ENCODE measurements at places on chromosomes 7 and 10. TPM values are rescaled to one million over a fixed set of nuclear protein-coding genes. Genes with fewer than 3 reads are reported as not detected.

GTF2IRD2 gene
- 19.4 TPM for total RNA-seq

GRCh38 chr7:102814025-102814471 is 65.2 kb downstream of the FAM185A start:
- no peak for ATAC-seq

DNA sequence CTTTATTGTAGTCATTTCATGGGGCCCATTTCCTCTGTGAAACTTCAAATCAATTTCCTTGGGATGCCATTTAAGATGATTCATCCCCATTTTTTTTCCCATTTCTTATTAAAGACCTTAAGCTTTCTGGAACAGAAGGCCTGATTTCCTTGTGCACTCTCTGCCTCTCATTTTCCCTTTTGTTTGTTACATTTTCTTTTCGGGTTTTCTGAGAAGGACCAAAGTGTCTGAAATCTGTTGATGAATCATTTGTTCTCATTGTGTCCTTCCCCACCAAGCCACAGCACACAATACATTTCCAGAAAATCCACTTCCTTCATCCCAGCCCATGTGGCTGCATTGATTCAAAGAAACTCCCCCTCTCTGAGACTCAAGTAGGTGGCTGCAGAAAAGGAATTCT is 372.4 kb downstream of the SFMBT2 start:
- ATAC-seq = no peak

SLC35G1 gene
- total RNA-seq = 6.1 TPM

GRCh38 chr7:142334236-142334635 is 76.4 kb upstream of the PRSS58 start:
- no peak for ATAC-seq

- ATAC-seq = no peak
Observed at GRCh38 chr7:101635484-101635883, 6.4 kb upstream of the MYL10 start.

- peak; percentile 37 for ATAC-seq
Observed at GRCh38 chr10:10462151-10462941, 555.3 kb upstream of the CELF2 start.

DNA sequence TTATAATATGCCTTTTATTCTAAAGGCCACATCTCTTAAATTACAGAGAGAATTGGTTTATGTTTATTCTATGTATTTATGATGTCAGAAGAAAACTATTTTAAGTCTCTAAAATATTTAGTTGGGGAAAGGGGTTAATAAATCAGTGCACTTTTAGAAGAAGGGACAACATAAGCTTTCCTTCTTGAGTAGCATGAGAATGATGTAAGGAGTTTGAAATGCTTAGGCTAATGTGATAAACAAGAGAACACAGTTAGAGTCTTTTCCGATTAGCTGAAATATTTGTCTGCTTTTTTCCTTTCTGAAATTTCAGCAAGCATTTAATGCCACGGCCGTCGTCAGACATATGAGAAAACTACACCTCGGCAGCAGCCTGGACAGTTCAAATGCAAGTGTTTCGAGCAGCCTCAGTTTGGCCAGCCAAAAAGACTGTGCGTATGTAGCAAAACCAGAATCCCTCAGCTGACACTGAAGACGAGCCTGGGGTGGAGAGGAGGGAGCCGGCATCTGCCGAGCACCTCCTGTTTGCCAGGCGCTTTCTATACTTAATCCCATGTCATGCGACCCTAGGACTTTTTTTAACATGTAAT is 176.2 kb downstream of the CCDC3 start:
- no peak for ATAC-seq

GRCh38 chr10:13528123-13528874 is 515 bp downstream of the BEND7 start:
- ATAC-seq = peak; percentile 65

GRCh38 chr7:93620864-93621263 is 46.3 kb upstream of the CALCR start:
- ATAC-seq = no peak

DNA sequence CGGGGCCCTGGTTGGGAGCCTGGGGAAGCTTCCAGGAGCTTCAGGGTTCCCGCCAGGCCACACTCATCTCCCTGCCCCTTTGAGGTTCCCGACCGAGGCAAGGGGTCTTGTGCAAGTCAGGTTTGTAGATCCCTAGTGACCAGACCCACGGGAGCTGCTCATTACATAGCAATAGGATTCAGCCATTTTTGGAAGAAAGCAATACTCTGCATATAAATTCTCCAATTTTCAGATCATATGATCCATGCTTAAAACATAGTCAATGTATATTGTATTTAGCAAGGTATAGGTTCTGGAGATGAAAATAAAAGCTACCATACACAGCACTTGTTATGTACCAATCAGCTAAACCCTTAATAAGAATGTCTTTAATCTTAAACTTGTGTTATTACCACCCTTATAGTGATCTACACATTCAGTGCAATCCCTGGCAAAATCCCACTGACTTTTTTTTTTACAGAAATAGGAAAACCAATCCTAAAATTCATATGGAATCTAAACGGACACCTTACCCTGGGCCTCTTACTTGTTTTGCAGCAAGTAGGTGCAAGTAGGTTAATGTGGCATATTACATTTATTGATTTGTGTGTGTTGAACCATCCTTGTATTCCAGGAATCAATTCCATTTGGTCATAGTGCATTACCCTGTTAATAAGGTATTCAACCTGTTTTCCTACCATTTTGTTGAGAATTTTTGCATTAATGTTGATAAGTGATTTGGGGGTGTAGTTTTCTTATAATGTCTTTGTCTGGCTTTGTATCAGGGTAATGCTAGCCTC is 13.8 kb upstream of the FKBP9 start:
- ATAC-seq = no peak

DNA sequence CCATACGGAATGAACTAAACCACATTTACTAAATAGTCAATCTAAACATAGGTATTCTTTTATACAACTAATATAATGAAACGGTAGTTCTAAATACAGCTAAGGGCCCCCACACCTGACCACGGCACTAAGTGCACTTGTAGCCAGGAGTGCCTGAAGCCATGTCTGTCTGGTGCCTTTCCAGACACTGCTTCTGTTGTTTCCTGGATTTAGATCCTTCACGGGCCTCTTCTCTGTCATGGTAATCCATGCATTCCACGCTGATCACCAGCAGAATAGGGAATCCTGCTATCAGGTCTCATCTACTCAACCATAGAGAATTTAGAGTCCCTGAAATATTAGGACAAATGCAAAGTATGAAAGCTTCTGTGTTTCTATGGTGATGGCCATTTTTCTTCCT is 37.8 kb downstream of the OSBPL3 start:
- peak; percentile 24 for ATAC-seq

SMKR1 gene
- 2.3 TPM for total RNA-seq

DNA sequence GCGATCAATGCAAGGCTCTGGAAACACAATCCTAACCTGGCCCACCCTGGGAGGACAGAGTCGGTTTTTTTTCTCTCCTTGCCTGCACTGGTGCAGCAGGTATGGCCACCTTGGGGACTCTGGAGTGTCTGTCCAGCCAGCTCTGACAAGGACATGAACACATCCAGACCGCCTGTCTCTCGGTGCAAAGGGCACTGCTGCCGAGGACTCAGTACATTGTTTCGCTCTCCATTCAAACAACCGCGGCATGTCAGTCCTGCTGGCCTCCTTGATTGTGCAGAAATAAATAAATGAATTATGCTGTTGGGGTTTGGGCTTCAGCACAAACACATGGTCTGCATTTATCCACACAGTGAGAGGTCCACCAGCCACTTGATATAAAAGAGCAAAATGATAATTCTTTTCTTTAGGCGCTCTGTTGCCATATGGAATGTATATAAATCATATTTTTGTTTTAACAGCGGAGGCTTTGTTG is 565.2 kb downstream of the KCNMA1 start:
- ATAC-seq = no peak

GRCh38 chr7:87960239-87960638 is 26.2 kb downstream of the ADAM22 start:
- no peak for ATAC-seq

DGKI gene
- 16.3 TPM for total RNA-seq

- no peak for ATAC-seq
Observed at GRCh38 chr10:17190602-17191001, 10.9 kb downstream of the TRDMT1 start.

DNA sequence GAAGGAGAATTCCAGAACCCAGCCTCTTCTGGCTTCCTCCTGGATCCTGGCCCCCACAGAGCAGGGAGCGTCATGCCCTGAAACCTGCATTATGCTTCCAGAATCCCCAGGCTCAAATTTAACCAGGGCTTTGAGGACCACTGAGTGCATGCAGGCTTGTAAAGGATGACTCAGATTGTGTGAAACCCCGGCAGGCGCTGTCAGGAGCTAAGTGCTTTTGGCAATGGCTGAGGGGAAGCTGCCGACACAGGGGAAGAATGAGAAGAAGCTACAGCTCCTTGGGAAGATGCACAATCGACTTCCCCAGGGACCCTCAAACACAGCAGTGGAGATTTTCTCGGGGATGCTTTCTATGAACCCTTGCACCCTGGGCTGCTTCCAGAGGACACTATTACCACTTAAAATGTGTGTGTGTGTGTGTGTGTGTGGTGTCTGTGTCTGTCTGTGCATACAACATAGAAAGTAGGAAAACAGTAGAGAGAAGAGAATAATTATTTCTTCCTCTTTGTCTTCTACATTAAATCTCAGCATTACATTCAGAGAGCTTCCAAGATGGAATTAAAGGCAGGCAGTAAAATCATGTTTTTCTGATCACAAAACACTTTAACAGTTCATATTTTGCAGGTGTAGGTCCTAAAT is 183.5 kb upstream of the INHBA start:
- peak; percentile 30 for ATAC-seq

GIMAP7 gene
- total RNA-seq = not detected

- ATAC-seq = no peak
Observed at GRCh38 chr7:155444746-155445145, 13.2 kb upstream of the EN2 start.

GRCh38 chr10:73591935-73592699 is 975 bp upstream of the USP54 start:
- peak; percentile 96 for ATAC-seq

- no peak for ATAC-seq
Observed at GRCh38 chr10:120931423-120931822, 80.3 kb downstream of the WDR11 start.

GRCh38 chr7:144818511-144818910 is 17.3 kb downstream of the TPK1 start:
- no peak for ATAC-seq

- ATAC-seq = no peak
Observed at GRCh38 chr10:48634198-48634983, 29.5 kb upstream of the ARHGAP22 start.
